ENCODE measurements at places on chromosomes 5 and 9.

DNA sequence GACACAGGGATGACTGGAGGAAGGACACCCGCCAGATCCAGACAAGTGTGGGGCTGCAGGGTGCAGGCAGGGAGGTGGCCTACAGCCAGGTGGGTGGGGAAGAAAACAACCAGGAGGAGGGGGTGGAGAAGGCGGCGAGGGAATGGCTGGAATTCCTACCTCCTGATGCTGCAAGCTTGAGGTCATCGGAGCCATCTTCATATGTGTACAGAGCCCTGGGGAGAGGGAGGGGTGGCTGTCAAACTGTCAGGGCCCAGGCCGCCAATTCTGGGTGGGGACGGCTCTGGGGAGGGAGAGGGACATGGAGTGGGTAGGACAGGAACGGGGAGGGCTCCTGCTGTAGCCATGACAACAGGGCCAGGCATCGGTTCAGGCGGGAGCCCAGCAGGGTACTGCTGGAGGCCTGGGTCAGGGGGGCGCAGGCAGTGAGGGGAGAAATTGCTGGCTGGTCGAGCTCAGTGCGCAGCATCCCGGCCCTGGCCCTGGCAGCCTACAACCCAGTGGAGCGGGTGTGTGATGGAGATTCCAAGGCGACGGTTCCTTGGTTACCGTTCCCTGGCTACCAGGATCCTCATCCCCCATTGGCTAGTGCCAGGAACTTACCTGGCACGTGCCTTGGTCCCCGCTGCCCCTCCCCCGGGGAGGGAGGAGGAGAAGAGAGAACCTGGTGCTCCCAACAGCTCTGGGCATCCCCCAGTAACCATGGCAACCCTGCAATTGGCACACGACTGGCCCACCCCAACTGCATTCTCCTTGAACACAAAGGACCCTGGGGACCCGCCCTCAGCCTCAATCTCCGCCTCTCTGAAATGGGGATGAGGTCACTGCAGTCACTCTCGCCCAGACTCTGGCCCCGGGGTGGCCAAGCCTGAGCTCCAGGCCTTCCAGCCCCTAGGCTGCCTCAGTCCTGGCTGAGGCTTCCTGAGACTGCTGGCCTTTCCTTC, 4.5 kb downstream of the DBN1 start:
- DNase-seq = no peak

DNA sequence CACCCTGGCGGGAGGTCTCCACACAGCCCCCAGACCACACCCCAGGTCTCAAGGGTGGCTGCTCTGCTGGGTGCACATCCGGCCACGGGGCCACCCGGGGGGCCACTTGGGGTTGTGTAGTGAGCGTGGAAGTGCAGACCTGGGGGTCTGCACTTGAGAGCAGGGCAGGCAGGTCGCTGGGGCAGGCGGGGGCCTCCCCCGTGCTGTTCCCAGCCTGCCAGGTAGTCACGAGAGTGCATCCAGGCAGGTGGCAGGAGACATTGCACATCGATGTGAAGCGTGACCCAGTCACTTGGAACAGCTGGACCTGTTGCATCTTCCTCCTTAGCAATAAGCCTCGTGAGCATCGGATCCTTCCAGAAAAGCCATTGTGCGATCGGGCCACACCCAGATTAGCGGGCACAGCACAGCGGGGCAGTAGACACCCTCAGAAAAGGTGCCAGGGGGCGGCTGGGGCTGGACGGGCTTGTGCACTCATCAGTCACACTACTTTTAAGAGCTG, 4.8 kb upstream of the ENTPD8 start:
- DNase-seq = no peak

GRCh38 chr9:92046676-92047075, 68.5 kb downstream of the SPTLC1 start:
- no peak for DNase-seq

GRCh38 chr5:54083245-54083644, 227.1 kb downstream of the ARL15 start:
- DNase-seq = no peak

DNA sequence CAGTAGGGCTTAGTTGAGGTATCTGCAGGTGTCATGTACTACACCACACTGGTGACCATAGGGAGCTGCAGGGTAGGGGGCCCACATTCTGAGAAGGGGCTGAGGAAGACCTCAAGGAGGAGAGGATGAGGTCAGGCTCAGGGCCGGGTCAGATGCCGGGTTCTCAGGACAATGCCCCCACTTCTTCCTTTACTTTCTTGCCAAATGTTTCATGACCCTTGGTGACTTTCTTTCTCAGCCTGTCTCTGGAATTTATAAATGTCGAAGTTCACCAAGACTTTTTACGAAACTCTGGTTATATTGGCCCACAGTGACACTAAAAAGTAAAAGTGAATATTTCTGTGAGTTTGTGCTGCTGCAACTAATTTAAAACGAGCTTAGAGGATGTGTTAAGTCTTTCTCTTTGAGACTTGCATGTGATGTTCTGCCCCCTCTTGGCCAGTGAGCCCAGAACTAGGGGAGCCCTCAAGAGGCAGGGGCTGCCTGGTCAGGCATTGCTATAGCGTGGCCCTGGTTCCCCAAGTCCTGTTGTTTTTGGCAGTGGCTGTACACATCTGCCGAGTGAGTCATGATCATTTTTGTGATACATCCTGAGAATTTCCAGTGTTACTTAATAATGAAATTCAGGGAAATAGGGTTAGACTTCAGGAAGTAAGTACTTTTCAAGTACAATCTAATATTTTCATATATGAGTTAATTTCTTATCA, 11.2 kb downstream of the ACO1 start:
- DNase-seq = no peak

DNA sequence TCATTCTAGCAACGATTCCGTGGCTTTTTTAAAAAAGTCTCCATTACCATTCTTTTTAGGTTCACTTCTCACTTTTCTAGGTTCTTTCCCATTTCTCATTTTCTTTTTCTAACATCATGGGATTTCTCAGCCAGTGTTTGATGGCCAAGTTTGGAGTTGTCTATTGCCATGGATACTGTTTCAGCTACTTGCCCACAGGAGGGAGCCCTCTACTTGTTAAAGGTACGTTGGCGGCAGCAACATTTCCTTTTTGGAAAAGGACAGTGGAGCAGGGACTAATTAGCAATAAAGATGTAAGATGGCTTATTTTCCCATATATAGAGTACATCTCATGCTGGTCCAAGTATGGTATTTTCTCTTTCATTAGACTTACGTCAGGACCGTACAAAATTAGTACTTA, 2257.5 kb upstream of the C9orf72 start:
- DNase-seq = no peak

DNA sequence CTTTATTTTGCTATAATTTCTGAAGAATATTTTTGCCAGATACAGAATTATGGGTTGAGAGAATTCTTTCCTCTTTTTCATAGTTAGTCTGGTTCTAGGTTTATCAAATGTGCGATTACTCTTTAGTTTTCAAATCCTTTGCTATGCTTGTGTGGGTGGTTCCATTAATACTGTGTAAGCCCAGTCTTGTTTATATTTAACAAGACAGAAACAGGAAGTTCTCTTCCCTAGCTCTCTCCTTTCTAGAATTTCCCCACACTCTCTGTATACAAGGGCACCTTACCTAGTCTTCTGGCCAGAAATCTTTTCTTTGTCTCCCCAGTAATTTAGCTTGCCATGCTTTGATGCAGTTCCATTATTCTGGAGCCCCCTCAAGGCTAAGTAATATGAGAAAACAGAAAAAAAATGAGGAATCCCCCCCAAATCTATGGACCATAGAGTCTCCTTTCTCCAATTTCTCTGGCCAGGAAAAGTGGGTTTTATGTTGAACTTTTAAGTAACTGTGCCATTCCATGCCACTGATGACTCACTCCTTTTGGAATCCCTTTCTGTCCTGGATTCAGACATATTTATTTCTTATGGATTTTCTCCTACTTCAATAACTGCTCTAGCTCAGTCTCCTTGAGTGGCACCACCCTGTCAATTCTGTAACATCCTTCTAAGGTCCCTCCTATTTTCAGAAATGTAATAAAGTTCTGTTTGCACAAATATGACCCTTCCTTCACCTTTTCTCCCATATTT, 1714.1 kb downstream of the EFNA5 start:
- no peak for DNase-seq

GRCh38 chr9:95864852-95865580, 10.5 kb upstream of the ERCC6L2 start:
- DNase-seq = no peak

DNA sequence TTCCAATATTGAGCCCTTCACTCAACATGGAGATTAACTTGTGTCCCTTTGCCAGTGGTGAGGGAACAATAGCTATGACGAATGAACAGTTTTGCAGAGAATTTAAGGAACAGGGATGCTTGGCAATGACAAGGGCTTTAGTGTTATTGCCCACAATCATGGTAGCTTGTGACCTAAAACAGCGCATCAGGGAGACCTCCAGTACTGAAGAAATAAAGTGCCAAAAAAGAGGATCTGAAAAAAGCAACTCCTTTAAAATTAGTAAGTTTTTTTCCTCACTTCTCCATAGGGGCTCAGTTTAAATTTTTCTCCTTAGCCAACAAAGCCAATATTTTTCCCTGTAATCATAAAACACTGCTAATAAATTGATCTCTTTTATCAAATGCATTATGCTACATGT, 41.8 kb upstream of the PAM start:
- DNase-seq = no peak

- no peak for DNase-seq
These were observed 430.4 kb downstream of the EBF1 start for GRCh38 chr5:158669275-158669674.

DNA sequence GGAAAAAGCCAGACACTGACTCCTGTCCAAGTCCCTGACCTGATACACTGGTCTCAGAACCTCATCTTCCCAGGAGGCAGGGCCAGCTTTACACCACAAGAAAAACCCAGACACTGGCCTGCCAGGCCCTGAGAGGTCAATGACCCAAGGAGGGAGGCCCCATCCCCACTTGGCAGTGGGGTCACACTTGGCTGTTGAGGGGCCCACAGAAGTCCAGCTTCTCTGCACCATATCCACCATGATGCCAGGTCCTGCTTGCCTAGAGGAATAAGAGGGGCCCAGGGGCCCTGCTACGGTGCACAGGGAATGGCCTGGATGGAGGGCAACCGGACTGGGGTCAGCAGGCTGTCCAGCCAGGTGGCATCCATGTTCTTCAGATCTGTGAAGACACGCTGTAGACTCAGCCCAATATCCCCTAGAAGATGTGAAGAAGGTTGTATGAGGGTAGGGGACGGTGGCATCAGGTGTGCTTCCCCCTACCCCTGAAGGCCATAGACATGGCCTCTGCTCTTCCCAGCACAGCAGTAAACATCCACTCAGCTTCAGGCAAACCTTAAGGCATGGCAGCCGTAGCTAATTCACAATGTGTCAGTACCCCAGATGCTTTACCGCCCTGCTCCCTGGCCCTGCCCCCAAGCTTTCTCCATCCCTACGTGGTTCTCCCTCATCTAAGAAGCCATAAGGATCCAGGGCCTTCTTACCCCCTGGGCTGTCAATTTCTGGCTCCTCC, 6.7 kb downstream of the IRF1 start:
- no peak for DNase-seq

GRCh38 chr9:96071076-96071814, 195.8 kb downstream of the ERCC6L2 start:
- DNase-seq = no peak

- DNase-seq = no peak
These were observed 60.2 kb downstream of the WNK2 start for GRCh38 chr9:93244101-93244500.

DNA sequence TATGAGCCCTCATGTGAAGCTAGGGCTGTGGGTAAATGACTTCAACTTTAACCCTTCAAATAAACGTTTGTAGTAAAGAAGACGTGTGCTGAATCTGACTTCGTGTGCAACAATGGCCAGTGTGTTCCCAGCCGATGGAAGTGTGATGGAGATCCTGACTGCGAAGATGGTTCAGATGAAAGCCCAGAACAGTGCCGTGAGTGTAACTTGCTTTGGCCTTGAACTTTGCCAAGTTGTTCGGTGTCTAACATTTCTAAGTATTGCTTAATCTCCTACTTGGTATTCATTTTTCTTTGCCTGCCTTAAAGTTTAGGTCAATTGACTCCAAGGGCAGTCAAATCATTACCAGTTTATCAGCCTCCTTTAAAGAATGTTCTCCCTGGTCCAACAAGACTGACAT, 18.2 kb downstream of the VLDLR start:
- no peak for DNase-seq

DNA sequence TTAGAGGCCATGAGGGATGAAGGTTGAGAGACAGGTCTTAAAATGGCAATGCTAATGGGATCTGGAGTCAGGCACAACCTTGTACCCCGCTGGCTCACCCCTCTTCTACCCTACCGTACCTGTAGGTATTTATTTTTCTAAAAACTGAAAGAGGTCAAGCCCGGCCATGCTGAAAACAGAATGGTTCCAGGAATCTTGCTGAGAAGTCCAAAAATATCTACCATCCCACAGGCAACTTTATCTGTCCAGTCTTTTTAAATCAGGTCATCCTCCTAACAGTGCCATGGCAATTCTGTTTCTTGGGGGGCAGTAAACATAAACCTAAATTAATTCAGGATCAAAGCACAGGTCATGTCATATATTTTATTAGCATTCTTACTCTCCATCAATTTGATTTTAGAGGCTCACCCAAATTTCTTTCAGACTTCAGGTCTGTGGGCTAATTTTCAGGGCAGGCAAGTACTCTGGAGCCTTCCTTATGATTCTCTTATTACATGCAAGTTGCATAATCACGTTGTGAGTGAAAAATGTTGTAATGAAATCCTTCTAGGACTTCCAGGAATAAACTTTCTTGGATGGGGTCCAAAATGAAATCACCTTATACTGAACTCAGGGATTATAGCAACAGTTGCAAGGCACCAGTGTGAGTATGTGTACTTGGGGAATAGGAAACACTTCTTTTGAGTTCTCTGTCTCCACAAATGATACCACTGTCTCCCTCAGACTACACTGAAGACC, 102.7 kb upstream of the NREP start:
- DNase-seq = no peak

- no peak for DNase-seq
These were observed 30.6 kb downstream of the ANKRD55 start for GRCh38 chr5:56202483-56202882.

DNA sequence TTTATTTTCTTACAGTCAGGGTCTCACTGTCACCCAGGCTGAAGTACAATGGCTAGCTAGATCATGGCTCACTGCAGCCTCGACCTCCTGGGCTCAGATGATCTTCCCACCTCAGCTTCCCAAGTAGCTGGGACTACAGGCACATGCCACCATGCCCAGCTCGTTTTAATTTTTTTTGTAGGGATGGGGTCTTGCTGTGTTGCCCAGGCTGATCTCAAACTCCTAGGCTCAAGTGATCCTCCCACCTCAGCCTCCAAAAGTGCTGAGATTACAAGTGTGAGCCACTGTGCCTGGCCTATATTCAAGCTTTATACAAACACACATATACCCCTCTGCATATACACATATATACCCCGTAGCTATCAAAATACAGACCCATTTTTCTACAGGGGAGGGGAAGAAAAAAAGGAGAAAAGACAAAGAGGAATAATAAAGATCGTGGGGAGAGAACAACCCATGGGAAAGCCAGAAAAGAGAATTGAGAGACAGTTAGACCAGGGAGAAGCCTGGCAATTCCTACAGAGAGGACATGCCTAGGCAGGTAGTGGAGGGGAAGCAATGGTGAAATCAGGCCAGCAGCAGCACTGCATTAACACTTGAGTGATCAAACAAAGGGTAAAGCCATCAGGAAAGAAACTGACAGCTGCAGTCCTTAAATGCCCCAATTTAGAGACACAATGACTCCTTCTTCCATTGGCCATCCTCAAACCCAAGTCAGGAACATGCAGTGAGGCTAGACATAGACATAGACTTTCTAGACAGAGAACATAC, 102.7 kb downstream of the EFNA5 start:
- no peak for DNase-seq

- DNase-seq = no peak
These were observed 146.3 kb downstream of the RORB start for GRCh38 chr9:74643303-74643923.

Data from GDM1 (cell line).